ENCODE measurements at places on chromosomes 13 and 19.

DNA sequence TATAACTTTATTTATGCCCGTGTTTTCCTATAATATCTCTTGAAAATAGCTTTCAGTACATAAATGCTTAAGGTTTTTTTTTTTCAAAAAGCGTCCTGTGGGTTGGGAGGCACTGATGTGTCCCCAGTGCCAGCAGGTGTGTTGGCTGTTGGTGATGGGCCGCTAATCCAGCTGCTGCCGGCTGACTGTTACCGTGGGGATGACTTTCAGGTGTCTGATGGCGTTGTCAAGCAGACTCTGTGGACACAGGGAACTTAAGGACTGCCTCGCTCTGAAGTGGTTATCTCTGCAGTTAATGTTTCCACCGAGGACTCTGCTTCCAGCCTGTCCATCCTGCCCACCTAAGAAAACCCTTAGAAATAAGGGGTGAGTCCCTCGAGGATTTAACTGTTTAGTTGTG, 94.5 kb downstream of the ANKRD10 start:
- DNase-seq: no peak

DNA sequence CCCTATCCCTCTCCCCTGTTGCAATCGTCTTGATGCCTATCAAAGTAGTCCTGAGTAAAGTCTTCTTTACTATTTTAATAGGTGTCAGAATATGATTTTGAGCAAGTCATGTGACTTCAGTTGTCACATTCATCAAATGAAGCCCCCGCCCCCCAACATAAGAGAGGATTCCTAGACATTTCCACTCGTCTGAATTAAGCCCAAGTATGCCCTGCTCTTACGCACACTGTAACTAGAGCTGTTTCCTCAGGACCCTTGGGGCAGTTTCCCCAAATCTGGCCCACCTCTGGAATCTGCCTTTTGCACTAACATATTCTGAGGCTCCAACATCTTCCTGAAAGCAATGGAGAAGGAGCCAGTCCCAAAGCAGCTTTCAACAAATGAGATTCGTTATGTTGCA, 25.5 kb downstream of the SACS start:
- no peak for DNase-seq

GRCh38 chr13:48000559-48001113, 437 bp downstream of the SUCLA2 start:
- DNase-seq: peak; percentile 40

GRCh38 chr19:51799034-51799773, 4.2 kb downstream of the FPR3 start:
- peak; percentile 95 for DNase-seq

DNA sequence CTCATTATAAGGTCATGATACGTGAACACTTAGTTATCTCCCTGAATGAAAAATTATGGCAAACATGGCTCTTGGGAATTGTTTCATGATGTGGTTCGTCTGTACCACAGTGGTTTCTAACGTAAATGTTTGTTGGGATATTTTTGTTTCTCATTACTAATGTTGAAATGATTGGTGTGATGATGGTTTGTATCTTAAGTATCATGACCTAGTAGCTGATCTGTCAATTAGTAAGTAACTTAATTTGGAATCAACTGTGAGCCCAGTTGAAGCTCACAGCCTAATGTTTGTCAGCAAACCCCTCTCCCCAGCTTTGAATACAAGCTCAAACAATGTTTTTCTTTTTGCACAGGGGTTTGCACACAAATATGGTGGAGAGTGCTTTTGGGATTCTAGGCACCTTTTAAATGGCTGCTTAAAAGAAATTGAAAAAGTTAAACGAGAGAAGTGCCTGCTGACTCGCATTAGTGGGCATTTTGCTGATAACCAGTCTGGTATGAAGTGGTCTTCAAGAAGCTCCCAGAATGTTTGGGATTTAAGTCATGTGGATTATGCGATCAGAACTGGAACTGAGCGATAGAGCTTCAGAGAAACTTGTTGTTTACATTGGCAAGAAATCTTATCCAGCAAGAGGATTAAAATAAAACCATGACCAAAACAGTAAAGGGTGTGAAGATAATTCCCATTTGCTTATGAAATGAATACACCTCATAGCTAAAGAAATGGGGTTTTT, 68.2 kb downstream of the LMO7 start:
- DNase-seq: peak; percentile 53

GRCh38 chr13:41409611-41410010, 47.7 kb upstream of the RGCC start:
- no peak for DNase-seq

Data from ELR (cell line).